Stimulated activated CD8-positive, alpha-beta memory T cell treated with anti-CD3 and anti-CD28 coated beads, Interleukin-4, amount 100 ng/mL, for 4 hours (primary cell): ENCODE measurements at places on chromosomes 16 and 17.

DNA sequence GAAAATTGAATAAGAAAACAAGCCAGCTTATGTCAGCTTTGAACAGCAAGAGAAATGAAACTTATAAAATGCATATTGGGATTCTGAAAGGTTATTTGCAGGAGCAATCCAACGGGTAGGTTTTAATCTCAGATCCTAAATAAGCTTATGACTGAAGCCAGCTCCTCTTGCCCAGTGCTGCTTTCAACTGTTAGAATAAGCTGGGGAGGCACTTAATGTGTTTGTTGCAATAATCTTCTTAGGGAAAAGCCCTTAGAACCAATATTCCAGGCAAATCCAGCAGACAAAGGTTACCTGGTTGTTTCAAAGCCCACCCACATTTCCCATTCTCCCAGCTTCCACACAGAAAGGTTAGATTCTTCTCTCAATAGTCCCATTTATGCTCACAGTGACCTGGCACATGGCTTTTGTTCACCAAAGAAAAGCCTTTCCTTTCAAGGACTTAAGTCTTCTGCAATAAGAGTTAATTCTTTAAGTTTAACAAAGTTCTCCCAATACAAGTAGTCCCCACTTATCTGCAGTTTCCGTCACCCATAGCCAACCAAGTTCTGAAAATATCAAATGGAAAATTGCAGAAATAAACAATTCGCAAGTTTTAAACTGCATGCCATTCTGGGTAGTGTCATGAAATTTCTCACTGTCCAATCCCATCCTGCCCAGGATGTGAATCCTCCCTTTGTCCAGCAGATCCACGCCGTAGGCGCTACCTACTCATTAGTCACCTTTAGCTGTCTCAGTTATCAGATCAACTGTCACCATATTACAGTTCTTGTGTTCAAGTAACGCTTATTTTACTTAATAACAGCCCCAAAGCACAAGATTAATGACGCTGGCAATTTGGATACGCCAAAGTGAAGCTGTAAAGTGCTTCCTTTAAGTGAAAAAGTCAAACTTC is 5.9 kb downstream of the TEX2 start:
- DNase-seq: no peak

DNA sequence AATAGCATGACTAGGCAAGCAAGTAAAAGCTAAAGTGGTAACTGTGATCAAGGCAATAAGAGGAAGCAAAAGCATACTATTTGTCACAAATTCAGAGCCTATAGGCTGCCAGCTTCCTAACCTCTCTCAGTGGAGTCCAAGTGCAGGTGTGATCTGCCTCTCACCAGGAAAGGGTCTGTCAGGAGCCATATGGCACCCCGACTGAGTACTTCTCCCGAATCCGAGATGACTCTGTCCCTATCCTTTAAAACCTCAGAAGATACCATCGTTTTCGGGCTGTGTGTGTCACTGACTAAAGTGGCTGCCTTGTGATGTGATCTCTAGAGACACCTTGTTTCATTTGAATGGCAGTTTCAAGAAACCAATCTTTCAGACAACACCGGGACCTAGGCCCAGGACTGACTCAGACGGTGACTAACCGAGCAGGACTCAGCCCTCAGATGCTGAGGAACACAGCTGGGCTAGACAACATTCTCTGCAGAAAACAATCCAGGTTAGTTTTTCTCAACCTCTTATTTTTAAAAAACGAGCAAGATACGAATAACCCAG is 63.6 kb downstream of the SMG6 start:
- no peak for DNase-seq

DNA sequence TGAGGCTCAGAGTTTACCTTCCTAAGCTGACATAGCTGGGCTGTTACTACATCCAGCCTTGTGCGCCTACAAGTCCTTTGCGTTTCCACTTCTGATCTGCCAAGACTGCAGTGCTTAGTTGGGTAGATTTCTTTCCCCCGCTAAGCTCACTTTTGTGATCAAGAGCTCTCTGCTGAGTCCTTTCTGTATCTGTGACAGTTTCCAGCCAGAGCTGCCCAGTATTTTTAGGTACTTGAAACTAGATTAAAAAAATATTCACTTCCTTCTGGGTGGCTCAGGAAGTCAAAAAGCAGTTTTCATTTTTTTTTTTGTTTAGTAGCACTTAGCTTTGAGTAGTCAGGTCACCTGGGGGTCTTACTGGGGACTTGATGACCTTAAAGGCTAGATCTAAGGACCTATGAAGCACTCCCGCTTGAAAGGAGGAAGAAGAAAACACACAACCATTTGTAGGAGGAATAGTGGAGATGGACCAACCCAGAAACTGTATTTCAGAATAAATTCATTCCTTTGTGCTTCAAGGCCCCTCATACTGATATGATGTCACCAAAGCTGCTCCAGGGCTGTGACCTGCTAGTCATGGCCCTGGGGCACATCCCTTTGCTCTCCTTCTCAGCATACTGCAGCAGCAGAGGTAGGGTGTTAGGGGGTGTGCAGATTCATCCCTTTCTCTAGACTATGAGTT is 75.6 kb upstream of the HNF1B start:
- DNase-seq: no peak

- no peak for DNase-seq
These were observed 56.4 kb downstream of the TBC1D16 start for GRCh38 chr17:79979221-79979741.

DNA sequence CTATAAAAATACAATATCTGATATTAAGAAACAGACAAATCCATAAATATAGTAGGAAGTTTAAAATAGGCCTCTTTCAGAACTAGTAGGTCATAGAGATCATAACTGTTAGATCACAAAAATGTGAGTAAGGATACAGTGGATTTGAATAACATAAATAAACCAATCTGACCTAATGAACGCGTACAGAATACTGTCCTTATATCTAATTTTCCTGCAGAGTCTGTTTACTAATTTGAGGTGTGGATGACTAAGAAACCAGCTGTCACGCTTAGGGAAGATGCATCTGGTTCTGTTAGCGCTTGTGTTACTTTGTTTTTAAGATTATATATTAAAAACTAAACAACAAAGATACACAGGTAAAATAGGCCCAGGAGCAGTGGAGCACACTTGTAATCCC is 14.8 kb downstream of the CPD start:
- no peak for DNase-seq
